ENCODE measurements at places on chromosomes 16 and 17.

- no peak for DNase-seq
Observed at GRCh38 chr16:17939723-17940122, 396.8 kb downstream of the NPIPA8 start.

DNA sequence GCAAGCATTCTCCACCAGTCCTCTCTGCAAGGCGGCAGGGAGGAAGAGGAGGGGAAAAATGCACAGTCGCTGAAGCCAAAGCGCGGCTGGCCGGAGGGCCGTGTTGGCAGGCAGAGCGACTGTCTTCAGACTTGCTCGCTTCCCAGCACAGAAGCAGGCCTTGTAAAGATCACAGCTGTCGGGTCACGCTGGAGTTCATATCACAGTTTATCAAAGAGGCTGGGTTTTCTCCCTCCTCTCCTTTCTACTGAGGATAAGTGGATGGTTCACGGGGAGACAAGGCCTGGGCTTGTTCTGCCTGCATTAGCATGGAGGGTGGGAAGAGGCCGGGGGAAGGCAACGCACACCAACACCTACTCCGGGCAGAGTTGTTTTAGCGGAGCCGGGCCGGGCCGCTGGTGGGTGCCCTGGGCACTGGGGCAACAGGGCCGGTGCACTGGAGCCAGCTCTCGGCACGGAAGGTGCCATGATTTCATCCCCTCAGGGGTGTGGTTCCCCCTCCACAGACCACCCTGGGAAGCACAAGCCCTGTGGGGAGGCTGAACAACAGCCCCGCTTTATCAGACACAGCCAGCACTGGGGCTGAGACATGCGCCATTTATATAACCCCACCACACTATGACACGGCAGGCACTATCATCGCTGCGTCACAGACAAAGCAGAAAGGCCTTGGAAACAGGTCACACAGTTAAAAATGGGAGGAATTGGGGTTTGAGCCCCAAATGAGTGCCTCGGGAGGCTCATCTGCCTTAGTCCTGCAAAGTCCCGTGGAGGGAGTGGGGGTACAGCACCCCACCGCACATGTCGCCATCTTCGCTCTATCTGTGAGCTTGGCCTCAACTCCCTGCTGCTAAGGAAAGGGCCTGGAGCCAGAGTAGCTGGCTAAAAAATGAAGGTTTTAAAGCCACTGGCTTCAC, 40.3 kb upstream of the MTSS2 start:
- no peak for DNase-seq

GRCh38 chr17:75067856-75068255, 19.9 kb upstream of the SLC16A5 start:
- no peak for DNase-seq

- no peak for DNase-seq
Observed at GRCh38 chr16:52407778-52408177, 139.2 kb downstream of the TOX3 start.

DNA sequence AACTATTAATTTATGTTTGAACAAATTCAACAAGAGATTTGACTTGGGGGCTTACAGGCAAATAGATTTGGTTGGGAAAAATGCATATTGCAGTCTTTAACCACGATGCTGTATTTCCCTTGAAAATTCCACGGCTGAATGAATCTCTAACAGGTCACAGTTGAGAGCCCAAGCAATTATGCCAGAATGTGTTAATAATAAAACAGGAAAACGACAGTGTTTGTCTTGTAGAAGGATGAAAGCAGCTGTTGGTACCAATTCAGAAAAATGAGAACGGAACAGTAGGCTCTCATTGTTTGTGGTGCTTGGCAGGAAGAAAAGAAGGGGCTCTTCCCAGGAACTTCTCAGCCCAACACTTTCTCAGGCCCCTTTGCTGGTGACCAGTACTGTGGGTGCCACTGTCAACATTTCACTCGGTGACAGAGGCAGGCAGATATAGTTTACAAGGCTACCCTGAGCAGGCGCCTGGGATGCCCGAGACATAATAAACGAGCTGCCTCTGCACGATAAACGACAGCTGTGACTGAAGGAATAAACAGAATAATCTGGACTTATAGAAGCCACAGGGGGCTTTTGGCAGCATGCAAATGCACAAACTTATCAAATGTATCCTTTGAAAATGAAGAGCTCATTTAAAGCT, 387.1 kb downstream of the HS3ST4 start:
- DNase-seq, result no peak

All from cerebellar nuclear complex (tissue), 1 donor.